ENCODE measurements at places on chromosomes 5 and 9.
A peak's percentile ranks its signal among the peaks of the same experiment; 100 is the strongest.

DNA sequence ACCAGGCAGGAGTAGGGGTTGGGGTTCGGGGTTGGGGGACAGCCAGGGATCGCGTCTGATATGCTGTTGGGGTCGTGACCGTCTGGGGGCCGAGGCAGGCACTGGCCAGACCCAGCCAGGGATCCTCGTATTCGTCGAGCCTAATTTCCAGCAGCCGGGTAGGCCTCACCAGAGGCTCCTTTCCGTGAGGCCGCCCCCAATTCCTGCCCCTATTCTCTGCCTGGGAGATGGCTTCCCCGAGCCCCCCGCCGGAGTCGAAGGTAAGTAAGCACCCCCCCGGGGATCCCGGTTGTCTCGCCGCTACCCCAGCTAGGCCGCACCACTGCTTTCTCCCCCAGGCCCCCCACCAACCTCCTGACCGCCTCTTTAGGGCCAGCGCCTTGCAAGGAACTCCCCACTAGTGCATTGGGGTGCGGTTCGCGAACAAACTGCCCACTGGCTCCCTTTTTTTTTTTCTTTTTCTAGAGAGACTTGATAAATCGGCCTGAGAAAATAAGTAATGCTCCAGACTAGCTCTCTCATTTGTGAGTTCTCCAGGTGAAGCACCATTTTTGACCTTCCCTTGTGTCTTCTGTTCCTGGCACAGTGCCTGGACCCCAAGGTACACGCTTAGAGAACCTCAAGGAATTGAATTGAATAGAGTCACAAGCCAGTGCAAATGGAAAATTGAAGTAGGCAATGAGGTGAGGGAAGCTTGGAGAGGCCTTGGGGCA, 435 bp downstream of the ZNF189 start:
- no peak for DNase-seq

DNA sequence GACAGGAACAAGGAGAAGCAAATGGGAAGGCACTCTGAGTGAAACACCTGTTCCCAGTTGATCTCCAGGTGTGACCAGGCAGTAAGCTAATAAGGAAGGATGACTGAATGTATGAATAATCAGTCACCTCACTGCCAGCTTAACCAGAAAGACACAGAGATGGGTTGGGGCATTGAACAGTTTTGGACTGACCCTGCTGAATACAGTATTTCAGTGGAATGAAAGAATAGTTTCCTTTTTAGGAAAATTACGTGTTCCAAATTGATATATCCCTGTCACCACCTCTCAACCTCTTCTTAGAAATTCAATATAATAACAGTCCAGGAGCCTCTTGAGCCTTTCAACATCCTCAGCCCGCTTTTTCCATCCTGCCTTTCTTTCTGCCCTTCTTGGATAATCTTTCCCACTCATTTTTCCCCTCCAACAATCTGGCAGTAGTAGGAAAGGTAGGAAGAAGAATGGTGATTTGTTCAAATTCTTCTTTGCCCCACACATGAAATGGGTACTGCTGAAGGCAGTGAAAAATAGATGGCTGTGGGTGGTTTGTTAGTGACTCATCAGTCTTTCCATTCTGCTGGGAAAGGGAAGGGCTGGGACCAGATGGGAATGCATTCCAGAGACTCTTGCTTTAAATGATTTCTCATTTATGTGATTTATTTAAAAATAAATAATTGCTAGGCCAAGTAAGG, 117.9 kb downstream of the ZSWIM6 start:
- DNase-seq: no peak

DNA sequence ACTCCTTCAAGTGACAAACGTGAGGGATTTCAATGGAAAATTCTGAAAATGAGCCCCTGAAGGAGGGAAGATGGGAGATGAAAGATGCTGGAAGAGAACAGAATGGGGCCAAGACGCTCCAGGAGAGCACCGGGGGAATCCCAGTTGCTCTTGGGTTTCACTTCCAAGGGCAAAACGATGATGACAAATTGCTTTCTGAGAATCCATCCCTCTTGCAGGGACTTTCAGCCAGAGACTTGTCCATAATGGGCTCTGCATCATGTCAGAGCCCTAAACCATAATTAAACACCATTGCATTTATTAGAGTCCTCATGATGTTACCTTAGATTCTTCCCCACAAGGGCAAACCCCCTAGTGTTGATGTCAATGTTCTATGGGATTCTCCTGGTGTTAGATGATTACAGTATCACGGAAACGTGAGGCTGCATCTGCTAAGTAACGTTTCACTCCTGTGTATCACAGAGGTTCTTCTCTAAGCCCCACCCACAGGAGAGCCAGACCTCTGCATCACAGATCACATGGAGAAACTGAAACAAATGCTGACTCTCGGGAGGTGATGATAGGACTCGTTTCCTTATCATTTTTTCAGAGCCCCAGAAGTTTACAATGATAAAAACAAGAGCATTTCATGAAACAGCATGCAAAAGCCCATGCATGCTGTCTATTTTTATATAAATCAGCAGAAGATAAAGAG, 114.4 kb downstream of the TENT4A start:
- peak; percentile 7 for DNase-seq

GRCh38 chr5:126280846-126281245, 142.4 kb upstream of the GRAMD2B start:
- no peak for DNase-seq

- no peak for DNase-seq
Observed at GRCh38 chr9:70566751-70567150, 152.3 kb upstream of the KLF9 start.

GRCh38 chr5:171647043-171647903, 138.3 kb upstream of the SMIM23 start:
- DNase-seq: no peak

- no peak for DNase-seq
Observed at GRCh38 chr5:75192804-75193203, 43.9 kb downstream of the ANKRD31 start.

All from activated gamma-delta T cell treated with Interleukin-2 at 50 U/mL for 16 hours (primary cell).